ENCODE measurements at places on chromosomes 6 and 20.

GRCh38 chr6:103107985-103108384 is 1714.5 kb downstream of the GRIK2 start:
- no peak for DNase-seq

- no peak for DNase-seq
Observed at GRCh38 chr6:15426395-15426794, 180.5 kb downstream of the JARID2 start.

GRCh38 chr20:12383821-12384220 is 466.1 kb downstream of the BTBD3 start:
- no peak for DNase-seq

GRCh38 chr20:43477193-43477592 is 19.5 kb downstream of the SRSF6 start:
- no peak for DNase-seq

GRCh38 chr20:62025394-62025793 is 40.3 kb downstream of the TAF4 start:
- DNase-seq, result no peak

DNA sequence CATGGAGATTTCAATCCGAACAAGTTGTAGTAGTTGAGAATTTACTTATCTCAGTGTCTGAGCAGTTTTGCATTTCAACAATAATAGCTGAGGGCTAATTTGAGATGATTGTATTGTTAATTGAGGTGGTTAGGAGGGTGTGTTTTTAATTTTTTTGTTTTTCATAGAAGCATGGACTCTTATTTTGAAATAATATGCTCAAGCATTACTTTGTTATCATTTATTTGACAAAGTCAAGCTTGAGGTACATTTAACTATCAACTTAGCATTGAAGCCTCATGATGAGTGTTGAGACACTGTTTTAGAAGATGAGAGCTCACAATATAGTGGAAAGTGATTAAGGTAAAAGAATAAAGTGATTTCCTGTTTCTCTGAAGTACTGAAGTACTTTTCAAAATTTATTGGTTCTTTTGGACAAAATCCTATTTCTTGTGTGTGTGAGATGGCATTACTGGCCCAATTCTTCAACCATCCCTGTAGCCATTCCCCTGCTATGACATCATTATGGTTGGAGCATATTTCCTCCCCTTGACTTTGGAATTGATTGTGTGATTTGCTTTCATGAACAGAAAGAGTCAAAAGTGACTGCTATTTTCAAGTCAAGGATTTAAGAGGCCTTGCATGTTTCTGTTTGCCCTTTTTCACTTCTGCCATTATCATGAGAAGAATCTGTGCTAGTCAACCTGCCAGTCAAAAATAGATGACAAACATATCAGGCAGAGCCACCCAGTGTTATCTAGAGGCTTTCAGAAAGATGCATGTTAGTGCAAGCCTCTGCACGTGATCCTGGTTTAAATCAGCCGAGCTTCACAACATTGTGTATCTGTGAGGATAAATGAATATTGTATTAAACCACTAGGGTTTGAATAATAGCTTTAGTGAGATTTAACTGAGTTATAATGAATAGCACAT is 1112.3 kb upstream of the CITED2 start:
- DNase-seq, result no peak

DNA sequence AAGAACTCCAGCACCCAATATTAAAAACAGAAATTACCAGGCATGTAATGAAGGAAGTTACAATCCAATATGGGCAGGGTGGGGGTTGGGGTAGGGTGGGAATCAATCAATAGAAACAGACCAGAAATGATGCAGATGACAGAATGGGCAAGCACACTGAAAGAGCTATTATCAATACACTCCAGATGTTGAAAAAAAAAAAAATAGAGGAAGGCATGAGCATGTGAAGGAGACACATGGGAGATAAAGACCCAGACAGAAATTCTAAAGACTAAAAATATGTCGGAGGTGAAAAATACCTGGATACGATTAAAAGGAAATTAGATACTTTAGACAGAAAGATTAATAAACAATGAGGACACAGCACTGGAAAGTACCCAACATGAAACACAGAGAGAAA is 19.1 kb upstream of the ZC3H12D start:
- DNase-seq, result no peak

GRCh38 chr20:40144581-40144980 is 544.5 kb downstream of the MAFB start:
- no peak for DNase-seq

- DNase-seq, result no peak
Observed at GRCh38 chr20:59170406-59171349, 7.1 kb downstream of the ZNF831 start.

DNA sequence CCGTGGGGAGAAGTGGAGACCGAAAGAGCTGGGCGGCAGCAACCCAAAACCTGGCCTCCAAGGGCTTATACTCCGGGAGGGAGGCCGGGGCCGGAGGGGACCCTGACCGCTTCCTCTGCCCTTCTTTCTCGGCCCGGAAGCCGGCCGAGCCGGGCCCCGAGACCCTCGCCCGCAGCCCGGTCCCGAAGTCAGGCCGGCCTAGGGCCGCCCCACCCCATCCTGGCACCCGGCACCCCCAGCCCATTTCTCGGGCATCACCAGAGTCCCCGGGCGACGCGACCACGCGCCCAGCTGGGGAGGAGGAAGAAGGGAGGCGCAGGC is 572 bp upstream of the ZDHHC14 start:
- peak; percentile 8 for DNase-seq

- no peak for DNase-seq
Observed at GRCh38 chr6:156870924-156871539, 93.9 kb downstream of the ARID1B start.

GRCh38 chr6:112663698-112664097 is 316.6 kb downstream of the RFPL4B start:
- no peak for DNase-seq

DNA sequence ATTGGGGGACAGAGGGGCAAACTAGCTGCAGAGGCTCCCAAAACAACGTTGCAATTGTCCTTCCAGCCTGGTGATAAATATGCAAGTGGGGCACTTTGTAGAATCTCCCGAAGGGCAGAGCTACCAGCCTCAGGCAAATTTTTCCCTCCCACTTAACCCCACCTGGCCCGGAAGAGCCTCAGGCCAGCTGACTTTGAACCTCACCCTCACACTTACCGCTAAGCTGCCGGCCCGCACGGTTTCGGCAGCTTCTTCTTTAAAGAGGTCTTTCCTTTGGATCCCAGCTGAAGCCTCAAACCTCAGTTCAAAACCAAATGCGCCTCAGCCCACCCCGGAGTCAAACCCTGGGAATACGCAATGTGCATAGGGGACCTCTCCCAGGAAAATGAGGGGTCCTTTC is 2.5 kb downstream of the OVOL2 start:
- no peak for DNase-seq

GRCh38 chr6:100614933-100615332 is 150.2 kb upstream of the SIM1 start:
- DNase-seq, result no peak

DNA sequence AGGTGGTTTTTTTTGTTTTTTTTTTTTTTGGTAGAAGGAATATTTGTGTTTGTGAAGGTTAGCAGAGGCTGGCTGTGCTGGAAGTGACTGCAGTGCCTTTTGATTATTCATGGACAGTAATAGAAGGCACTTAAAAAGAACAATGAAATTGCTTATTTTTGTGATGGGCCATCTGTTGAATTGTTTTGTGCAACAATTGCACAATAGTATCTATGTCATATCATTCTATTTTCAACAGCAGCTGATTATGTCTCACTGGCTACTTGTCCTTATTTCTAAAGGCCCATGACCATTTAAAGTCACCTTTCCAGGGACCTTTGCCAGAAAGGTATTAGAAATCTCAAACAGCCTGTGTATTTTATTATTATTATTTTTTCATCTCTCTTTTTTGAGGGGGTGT is 70.6 kb downstream of the AFG1L start:
- no peak for DNase-seq

DNA sequence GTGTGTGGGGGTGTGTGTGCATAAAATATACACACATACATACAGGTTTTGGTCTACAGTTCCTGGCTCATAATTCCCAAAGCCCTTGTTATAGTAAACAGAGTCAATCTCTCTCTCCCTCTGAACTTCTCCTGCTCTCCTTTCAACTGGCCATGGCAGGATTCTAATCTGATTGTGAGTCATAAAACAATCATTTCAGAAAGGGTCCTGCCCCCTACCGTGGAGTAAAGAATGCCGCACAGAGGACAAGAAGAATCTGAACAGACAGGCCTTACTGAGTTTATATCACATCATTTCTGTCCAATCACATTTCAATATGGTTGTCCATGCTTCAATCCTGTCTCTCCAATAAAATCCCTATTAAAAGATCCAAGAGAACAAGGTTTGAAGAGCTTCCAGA is 416.9 kb downstream of the FRK start:
- DNase-seq, result no peak

GRCh38 chr20:57794600-57795341 is 85.0 kb upstream of the PMEPA1 start:
- no peak for DNase-seq

DNA sequence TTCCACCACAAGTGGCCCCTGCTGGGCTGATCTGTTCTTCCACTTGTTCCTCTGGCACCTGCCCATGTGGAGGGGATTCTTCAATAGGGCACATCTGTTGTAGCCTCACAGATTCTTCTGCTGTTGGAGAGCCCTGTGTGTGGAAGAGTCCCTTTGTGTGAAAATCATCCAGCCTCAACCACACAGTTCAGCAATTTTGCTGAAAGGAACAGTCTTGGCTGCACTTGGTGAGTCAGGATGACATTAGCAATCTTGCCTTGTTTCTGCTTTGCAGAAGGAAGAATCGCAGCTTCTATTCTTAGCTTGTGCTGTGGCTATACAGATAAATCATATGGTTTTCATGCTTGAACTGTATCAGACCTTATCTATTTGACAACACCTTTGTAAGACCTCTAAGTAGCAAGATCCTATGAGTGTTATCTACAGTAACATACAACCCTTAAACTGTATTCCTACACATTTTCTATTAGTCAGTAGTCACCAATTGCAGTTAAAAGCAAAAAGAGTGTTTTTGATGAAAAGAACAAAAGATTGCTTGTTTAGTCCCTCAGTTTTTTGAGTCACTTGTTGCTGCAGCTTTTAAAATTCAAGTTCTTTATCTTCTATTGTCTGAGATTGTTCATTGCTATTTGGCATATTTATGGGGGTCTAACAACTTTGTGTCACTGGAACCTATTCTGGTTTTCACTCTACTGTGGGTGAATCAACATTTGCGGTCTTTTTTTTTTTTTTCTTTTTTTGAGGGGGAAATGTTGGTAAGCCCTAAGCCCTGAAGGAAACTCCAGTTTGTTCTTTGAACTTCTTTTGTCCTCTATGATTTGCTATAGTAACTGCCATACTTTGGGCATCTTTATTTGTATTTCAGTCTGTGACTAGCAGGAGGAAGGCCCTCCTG is 231.6 kb downstream of the TFAP2B start:
- DNase-seq, result no peak

- no peak for DNase-seq
Observed at GRCh38 chr6:127146932-127147331, 28.5 kb downstream of the RSPO3 start.

DNA sequence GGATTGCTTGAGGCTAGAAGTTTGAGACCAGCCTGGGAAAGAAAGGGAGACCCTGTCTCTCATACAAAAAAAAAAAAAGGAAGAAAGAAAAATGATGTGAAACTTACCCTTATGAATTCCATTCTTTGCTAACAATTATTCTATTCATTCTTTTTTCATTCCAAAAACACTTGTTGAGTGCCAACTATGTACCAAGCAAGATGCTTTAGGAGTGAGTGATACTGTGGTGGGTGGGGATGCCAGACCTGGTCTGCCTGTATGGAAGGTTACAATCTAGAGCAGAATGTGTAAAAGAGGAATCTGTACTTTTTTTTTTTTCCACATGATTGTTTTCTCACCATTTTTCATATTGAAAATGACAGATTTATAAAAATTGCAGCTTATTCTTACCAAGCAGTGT is 73.8 kb upstream of the TULP1 start:
- DNase-seq, result no peak

DNA sequence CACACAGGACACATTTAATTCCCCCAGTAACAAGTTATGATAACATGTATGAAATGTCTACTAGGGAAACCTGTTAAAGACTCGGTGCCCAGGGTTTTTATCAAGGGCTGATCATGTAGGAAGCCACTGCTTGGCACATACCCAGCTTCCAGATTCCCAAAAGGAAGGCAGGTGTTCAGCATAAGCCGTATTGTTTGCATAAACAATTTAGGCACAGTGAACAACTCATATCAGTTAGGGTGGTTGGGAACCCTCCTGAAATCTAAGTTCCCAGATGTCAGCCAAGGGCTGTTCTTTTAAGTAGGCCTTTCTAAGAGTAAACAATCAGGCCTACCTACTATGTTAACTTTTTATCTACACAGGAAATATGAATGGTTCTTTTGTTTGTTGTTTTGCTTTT is 74.1 kb downstream of the ASXL1 start:
- peak; percentile 25 for DNase-seq

GRCh38 chr6:151701911-151702562 is 105.4 kb upstream of the ESR1 start:
- DNase-seq, result no peak

GRCh38 chr6:13478525-13478966 is 8.9 kb downstream of the GFOD1 start:
- no peak for DNase-seq

- no peak for DNase-seq
Observed at GRCh38 chr6:169172456-169172855, 81.2 kb downstream of the THBS2 start.

DNA sequence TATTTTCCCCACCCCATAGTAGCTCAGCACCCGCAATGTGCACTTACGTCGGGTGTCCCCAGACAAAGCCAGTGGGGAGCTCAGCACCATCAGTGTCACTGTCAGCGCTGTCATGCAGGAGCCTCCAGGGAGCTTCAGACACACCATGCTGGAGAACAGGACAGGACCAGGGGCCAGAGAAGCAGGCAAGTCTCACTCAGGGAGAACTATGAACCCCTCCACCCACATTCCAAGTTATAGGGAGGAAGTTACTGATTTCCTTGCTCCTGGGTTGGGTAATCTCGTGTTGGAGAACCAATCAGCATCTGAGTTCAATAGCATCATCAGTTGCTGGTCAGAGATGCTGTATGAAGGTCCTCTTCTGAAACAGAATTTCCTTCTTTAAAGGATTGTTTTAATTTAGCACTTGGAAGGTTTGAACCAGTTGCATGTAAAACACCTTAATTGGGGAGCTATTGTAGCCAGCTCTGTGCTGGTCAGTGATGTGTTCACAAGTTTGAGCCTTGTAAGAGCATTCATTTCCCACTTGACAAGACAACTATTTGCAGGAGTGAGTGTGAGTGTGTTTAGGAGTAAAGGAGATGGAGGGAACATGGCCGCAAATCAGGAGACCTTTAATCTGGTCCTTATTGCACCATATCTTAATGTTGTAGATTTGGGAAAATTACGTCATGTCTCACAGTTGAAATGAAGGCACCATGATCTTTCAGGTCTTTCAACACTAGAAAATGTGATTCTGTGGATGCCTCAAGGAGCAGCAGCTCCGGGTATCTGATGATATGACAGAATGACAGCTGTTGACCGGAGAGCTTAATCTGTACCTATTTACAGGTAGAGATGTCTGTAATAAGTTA is at the start of gene HLA-DRB1:
TSS of gene HLA-DRB1 (minus strand) at position 253 of the 854 bp plus-strand sequence. CDS start at position 147, 106 bp downstream.
- DNase-seq, result peak; percentile 12

- peak; percentile 71 for DNase-seq
Observed at GRCh38 chr20:44736170-44737021, 9.3 kb upstream of the KCNK15 start.
